ENCODE measurements at places on chromosomes 1 and 21. TPM values are rescaled to one million over a fixed set of nuclear protein-coding genes. Genes with fewer than 3 reads are reported as not detected.
A peak's percentile ranks its signal among the peaks of the same experiment; 100 is the strongest.

- H3K4me3 ChIP-seq = no peak overlapping the region
- DNase-seq = no peak
- H3K4me1 ChIP-seq = no peaks in the 10 kb centered on the region
- H3K27ac ChIP-seq = no peak overlapping the region
- H3K36me3 ChIP-seq = no peaks in the 10 kb centered on the region
Measured at GRCh38 chr1:66778969-66779368, 22.1 kb downstream of the INSL5 start.

DNA sequence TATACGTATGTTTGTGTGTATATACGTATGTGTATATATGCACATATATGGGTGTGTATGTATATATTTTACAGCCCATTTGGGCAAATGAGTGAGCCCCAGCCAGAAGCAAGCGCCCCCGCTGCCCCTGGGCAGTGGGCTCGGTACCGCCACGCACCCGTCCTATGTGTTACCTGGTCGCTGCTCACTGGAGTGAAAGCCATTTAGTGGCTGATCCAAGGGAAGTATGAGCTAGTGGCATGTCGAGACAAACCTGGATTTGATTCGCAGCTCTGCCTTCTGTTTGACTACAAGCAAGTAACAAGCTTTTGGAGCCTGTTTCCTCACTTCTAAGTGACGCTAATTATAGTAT is 35.8 kb upstream of the JAK1 start:
- H3K27me3 ChIP-seq = peaks cover 26% of the 10 kb centered on the region
- DNase-seq = no peak
- peak overlapping the region; percentile 59 for H3K4me3 ChIP-seq
- no peak overlapping the region for H3K27ac ChIP-seq

DNA sequence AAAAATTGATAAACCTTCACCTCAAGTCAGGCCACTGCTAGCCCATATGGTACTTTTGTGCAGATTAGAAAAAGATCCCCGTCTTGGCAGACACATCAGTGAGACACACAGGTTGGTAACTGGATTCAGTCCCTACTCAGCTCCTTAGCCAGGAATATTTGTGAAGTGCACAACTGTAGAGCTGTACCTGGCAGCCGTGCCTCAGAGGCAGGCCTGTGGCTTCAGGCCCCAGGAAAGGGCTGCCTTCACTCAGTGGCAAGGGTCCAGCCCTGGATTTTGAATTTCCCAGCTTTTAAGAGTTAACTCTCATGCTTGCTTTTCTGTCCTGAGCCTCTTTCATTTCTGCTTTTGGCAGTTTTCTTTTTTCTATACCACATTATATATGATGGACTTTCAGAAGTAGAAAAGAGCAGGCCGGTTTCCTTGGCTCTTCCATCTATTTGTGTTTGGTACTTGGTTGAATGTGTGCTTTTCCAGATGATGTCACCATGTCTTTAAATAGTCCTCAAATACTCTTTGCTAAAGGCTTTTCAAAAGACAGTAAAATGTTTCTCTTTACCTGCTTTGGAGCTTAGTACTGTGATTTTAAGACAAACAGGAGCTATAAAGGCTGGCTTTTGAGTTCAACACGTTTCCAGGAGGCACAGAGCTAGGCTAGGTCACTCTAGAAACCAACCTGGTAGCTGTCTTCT is 186.6 kb downstream of the AK5 start:
- H3K4me3 ChIP-seq = no peak overlapping the region
- no peaks in the 10 kb centered on the region for H3K36me3 ChIP-seq

- no peak for DNase-seq
- H3K36me3 ChIP-seq = no peaks in the 10 kb centered on the region
- no peak overlapping the region for H3K27ac ChIP-seq
Measured at GRCh38 chr21:37346841-37347430, 19.6 kb upstream of the DYRK1A start.

DNA sequence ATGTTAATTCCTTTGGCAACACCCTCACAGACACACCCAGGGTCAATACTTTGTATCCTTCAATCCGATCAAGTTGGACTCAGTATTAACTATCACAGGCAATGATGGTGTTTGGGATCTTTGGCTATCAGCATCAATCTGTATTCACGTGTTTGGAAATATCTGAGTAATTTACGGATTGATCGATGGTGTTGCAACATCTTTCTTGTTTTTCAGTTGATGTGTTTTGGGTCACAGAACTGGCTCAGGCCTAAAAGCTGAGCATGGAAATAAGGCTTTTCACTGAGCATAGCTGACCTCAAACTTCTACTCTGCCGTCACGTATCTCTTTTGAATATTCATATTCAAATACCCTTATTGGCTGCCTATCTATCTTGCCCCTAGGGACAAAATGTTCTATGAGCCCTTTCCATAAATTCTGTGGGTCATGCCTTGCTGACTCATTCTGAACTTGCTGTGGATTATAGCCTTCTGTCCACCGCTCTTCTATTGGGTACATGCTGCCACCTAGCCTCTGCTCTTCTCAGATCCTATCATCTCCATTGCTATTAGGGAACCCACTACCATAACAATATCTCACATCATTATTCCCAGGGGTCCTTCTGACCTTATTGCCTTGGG is 156.0 kb downstream of the PDE4B start:
- H3K36me3 ChIP-seq = no peaks in the 10 kb centered on the region
- no peak for DNase-seq
- H3K4me3 ChIP-seq = no peak overlapping the region

DNA sequence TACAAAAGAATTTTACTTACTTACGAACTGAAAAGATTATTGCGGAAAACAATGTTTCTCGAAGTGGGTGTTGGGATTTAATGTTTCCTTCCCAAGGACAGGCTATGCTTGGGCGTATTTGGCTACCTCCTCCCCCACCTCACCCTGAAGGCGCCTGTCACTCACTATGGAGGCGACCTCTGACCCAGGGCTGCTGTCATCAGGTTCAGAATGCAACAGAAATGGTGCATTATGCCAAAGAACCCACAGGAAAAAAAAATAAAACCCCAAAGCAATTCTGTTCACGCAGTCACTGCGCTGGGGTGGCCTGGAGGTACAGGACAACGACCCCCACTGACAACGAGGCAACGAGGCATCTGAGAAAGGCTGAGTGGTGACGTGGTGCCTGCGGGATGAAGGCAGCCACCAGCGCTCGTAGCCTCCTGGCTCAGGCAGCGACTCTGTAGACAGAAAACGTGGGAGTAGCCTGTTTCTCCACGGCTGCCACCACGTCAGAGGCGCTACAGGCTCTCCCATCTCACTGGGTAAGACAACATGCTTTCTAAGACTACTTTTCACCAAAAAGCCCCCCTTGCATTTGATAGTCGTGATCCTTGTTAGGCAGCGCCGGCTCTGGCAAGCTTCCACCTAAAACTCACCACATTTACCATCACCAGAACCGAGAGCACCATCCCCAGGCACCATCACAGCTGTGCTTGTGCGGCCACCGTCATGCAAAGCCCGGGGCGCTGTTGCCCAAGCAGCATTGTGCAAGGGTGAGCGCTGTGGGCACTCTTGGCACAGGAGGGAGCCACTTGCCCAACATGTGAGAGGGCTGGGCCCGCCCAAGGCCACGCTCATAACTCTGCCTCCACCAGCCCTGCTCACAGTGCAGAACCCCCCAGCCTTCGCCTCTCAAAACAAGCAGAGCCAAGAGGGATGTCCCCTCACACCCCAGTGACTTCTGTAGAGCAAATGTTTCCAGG is 14.3 kb downstream of the NADK start:
- peaks cover 21% of the 10 kb centered on the region for H3K4me1 ChIP-seq
- peaks cover 57% of the 10 kb centered on the region for H3K36me3 ChIP-seq
- no peak for DNase-seq
- no peaks in the 10 kb centered on the region for H3K27me3 ChIP-seq

GRCh38 chr1:153545067-153546055 is at the start of gene S100A4:
TSS of gene S100A4 (minus strand) at chr1:153545806. CDS start at chr1:153544794, 1,012 bp downstream.
- no peaks in the 10 kb centered on the region for H3K36me3 ChIP-seq
- DNase-seq = peak; percentile 93
- peaks cover 98% of the 10 kb centered on the region for H3K4me1 ChIP-seq

- DNase-seq = no peak
- H3K4me3 ChIP-seq = no peak overlapping the region
- H3K27ac ChIP-seq = no peak overlapping the region
- no peaks in the 10 kb centered on the region for H3K27me3 ChIP-seq
- H3K36me3 ChIP-seq = no peaks in the 10 kb centered on the region
Measured at GRCh38 chr1:227544067-227545050, 19.0 kb upstream of the ZNF678 start.

DNA sequence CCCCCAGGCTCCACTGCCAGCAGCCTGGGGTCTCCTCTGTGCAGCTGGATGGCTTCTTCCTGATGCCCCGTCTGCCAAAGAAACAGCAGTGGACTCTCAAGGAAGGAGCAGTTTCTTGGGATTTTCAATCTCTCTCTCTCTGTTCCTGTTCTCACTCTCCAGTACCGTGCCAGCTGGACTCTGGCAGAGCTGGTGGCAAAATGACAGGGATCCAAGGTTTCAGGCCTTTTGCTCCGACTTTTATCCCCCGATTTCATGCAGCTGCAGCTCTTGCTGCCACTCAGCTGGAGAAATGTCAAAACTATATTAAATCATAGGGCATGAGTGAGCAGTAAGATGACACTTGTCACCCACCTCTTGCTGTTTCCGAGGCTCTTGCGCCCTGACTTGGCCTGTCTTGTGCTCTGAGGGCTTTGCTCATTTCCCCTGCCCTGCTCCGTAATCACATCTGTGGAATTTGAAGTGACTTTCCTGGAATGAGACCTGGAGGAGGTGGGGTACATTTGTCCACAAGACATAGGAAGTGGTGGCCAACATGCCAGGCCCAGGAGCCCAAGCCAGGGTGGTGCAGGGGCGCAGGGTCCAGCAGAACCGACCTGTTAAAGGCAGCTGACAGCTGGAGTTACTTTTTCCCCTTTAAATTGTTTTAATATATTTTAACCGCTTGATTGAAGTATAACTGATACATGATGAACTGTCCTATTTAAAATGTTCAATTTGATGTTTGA is 576.2 kb downstream of the PTPRU start:
- H3K27me3 ChIP-seq = peaks cover 10% of the 10 kb centered on the region
- H3K4me1 ChIP-seq = no peaks in the 10 kb centered on the region
- DNase-seq = no peak
- H3K4me3 ChIP-seq = no peak overlapping the region
- no peaks in the 10 kb centered on the region for H3K36me3 ChIP-seq
- no peak overlapping the region for H3K27ac ChIP-seq

- no peaks in the 10 kb centered on the region for H3K4me1 ChIP-seq
- DNase-seq = peak; percentile 18
- H3K4me3 ChIP-seq = no peak overlapping the region
- no peaks in the 10 kb centered on the region for H3K36me3 ChIP-seq
- H3K27me3 ChIP-seq = no peaks in the 10 kb centered on the region
- no peak overlapping the region for H3K27ac ChIP-seq
Measured at GRCh38 chr1:18597160-18598042, 33.2 kb upstream of the PAX7 start.

DNA sequence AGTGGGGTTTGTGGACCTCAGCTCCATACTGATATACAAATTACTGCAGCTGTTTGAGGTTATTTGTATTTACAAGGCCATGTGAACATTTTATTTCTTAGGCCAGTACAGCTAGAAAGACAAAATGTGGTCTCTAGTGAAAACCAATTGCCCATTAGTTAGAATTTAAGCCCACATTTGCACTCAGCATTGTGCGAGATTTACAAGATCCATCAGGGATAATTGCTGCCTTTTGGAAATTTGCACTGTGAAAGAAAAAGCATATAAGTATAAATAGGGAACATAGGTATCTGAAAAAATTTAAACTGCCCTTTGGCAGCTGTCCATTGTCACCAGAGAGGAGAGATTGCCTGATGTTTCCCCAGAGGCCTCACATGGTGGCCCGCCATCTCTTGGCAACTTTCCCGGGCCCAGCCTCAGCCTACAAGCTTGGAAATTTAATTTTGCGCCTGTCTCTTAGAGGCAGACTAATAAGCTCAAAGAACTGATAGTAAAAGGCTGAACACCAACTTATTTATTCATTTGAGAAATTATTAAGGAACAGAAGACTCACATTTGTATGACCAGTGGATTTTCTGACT is 120.7 kb downstream of the MAP3K21 start:
- no peak for DNase-seq
- H3K27ac ChIP-seq = no peak overlapping the region
- H3K27me3 ChIP-seq = no peaks in the 10 kb centered on the region
- H3K4me1 ChIP-seq = no peaks in the 10 kb centered on the region

DNA sequence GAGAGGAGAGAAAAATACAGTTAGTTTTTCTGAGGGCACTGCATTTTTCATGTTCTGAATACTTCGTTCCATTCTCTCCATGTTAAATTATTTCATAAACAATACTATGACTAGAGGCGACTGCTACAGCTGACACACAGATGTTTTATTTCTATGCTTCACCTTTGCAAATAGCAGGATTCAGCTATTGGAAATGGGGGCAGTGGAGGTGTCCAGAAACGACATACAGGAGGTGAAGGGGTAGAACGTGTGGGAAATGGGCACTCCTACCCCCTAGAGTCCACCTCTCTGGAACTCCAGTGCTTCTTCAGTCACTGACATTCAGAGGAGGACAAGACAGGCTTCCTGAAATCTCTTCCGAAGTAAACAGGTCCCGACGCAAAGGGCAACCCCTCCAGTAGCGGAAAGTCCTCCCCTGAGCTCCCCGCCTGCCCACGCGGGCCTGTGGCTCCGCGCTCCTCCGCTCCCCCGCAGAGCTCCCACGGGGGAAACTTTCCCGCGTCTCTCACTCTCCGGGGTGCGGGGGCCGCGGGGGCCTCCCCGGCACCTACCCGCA is 480 bp downstream of the DPYD start:
- peak; percentile 3 for DNase-seq
- no peaks in the 10 kb centered on the region for H3K36me3 ChIP-seq
- peak overlapping the region; percentile 71 for H3K27ac ChIP-seq
- H3K4me3 ChIP-seq = peak overlapping the region; percentile 76
- no peaks in the 10 kb centered on the region for H3K27me3 ChIP-seq

- DNase-seq = no peak
- peaks cover 30% of the 10 kb centered on the region for H3K4me1 ChIP-seq
- H3K36me3 ChIP-seq = no peaks in the 10 kb centered on the region
- H3K27me3 ChIP-seq = no peaks in the 10 kb centered on the region
- no peak overlapping the region for H3K4me3 ChIP-seq
Measured at GRCh38 chr1:111285879-111286278, 4.8 kb upstream of the CHIA start.

DNA sequence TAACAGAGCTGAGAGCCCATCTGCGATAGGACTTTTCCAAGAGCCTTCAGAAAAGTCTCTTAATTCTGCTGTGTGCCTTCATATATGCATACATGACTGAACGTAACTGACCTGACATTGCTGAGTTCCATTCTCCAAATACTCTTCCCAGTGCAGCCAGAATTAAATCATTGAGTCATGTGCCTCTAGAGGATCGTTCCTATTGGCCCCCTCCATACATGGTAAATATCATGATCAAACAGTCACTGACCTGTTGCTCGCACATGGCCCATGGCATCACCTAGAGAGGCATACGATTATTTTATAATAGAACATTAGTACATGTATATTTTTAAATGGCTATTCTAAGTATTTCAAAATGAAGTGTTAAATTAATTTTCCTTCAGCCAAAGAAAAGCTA is 186.8 kb downstream of the PBX1 start:
- H3K4me3 ChIP-seq = no peak overlapping the region
- no peaks in the 10 kb centered on the region for H3K27me3 ChIP-seq
- no peak overlapping the region for H3K27ac ChIP-seq
- no peaks in the 10 kb centered on the region for H3K36me3 ChIP-seq

Gene LINGO4
- not detected for total RNA-seq

Gene OR2T29
- total RNA-seq = not detected

Gene AADACL4
- not detected for total RNA-seq

Gene OLFML2B
- total RNA-seq = not detected

Gene CCDC185
- total RNA-seq = not detected

Gene NOC2L
- total RNA-seq = 103 TPM

Gene CFAP74
- 0.27 TPM for total RNA-seq

Gene LGR6
- not detected for total RNA-seq

Gene AMY1A
- not detected for total RNA-seq

Gene ACBD3
- 59.0 TPM for total RNA-seq

Gene CASQ1
- total RNA-seq = 0.20 TPM

Gene FCRLA
- total RNA-seq = not detected
